ENCODE measurements at places on chromosomes 11 and 22. TPM values are rescaled to one million over a fixed set of nuclear protein-coding genes. Genes with fewer than 3 reads are reported as not detected.

- DNase-seq, result peak; percentile 63
Observed at GRCh38 chr22:44192098-44192815, 11.5 kb downstream of the PARVG start.

Gene MOV10L1
- 2.9 TPM for total RNA-seq

Gene MYBPC3
- not detected for total RNA-seq

DNA sequence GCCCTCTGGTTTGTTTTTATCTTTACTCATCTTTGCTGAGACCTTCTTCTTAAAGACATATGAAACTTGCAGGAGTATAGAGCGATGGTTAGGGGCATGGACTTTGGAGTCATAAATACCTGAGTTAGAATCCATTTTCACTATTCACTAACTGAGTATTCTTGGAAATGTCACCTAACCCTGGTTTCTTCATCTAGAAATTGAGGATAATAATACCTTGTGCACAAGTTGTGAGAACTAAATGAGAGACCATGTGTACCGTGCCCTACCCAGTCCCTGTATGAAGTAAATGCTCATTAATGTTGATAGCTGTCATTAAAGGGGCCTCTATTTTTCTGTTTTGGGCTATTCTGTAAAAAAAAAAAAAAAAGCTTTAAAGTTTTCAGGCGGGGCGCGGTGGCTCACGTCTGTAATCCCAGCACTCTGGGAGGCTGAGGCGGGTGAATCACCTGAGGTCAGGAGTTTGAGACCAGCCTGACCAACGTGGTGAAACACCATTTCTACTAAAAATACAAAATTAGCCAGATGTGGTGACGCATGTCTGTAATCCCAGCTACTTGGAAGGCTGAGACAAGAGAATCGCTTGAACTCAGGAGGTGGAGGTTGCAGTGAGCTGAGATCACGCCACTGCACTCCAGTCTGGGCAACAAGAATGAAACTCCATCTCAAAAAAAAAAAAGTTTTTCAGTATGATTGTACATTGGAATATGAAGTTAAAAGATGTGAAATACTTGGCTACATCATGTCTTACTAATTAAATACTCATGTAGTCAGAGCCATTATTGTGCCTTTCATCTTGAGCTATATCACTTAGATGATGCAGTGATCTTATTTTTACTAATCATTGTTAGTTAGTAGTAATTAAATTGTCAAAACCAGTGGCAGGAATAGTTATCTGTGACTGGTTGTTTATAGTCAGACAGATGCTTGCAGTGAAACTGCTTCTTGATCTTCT is 95.0 kb downstream of the AMOTL1 start:
- no peak for DNase-seq

DNA sequence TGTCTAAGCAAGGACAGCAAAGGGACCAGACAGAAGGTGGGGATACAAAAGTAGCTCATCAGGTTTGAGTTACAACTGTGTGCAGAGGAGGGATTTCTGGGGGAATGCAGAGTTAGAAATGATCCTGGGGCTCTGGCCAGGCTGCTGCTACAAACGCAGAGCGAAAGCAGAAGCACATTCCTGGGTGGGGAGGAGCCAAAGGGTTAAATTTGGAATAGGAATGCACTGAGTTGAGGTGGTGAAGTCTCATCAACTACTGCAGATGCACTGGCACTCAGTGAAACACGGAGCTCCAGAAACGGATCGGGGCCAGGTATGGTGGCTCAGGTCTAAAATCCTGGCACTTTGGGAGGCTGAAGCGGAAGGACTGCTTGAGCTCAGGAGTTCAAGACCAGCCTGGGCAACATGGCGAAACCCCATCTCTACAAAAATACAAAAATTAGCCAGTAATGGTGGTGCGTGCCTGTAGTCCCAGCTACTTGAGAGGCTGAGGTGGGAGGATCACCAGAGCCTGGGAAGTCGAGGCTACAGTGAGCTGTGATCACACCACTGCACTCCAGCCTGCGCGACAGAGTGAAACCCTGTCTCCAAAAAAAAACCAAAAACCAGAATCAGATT is 3.2 kb downstream of the CHKA start:
- DNase-seq, result no peak

GRCh38 chr11:61103851-61104423 is 1.6 kb downstream of the CD5 start:
- no peak for DNase-seq

DNA sequence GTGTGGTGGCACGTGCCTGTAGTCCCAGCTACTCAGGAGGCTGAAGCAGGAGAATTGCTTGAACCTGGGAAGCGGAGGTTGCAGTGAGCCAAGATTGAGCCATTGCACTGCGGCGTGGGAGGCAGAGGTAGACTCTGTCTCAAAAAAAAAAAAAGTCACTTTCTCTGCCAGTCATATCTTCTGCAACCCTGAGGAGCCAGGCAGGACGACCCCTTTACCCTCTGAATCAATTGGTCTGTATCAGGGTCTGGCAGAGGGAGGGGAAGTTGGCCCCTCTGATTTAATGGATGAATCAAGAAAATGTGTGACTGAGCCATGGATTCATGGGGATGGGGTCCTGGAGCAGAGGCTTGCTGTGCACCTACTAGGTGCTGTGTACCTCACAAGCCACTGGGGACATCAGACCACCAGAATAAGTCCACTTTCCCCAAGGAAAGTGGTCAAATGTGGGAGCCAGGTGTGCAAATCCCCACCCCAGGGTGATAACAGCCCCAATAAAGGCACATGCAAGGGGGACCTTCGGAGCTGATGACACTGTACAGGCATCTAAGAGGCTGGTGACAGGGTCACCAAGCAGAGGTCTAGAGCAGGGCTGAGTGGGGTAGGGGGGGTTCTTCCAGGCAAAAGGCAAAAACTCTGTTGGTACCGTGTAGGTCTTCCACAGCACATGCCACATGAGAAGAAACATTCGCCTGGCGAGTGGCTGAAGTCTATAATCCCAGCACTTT is 29.0 kb downstream of the TXN2 start:
- no peak for DNase-seq
